ENCODE measurements at places on chromosomes 6 and 20.
A peak's percentile ranks its signal among the peaks of the same experiment; 100 is the strongest.

DNA sequence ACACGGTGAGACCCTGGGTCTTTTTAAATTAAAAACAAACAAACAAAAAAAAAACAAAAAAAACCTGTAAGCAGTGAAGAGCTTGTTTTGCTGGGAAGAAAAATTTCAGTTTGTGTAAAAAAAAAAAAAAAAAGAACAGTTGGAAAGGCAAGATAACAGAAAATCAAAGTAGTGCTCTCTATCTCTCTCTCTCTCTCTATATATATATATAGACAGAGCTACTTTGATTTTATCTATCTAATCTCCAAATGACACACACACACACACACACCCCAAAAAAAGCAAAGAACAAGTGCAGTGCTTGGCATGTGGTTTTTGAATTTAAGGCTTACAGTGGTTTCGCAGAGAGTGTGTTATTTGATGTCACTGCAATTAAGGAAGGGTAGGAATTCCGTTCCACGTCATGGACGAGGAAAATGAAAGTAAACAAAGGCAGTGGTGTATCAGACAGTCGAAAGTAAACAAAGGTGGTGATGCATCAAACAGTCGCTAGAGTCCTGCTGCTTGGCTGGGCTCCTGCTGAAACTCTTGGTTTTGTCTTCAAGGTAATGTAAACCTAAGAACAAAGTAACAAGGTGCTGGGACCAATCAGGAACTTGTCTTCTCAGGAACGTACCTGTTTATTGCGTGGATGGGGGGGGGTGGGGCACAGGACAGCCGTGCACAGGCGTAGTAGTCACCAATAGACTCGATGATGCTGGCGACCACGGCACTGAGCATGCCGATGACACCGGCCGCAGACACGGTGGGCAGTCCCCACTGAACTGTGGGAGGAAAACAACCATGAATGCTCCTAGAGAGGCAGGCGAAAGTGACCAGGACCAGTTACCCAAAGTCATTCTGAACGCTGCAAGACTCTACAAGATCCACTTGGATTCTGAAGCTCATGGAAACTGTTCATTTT is 131.8 kb downstream of the SLC23A2 start:
- no peak for DNase-seq

DNA sequence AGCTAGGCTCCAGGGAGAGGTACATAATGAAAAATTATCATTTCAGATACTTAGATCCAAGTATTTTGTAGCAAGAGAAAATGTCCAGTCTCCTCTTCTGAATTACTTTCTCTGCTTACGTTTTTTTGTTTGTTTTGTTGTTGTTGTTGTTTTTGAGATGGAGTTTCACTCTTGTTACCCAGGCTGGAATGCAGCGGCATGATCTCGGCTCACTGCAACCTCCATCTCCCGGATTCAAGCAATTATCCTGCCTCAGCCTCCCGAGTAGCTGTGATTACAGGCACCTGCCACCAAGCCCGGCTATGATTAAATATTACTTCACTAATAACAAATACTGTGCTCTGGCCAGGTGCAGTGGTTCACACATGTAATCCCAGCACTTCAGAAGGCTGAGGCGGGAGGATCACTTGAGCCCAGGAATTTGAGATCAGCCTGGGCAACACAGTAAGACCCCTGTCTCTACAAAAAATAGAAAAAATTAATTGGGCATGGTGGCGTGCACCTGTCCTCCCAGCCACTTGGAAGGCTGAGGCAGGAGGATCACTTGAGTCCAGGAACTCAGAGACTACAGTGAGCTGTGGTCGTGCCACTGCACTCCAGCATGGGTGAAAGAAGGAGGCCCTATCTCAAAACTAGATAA is 155.0 kb upstream of the JARID2 start:
- DNase-seq, result no peak

GRCh38 chr20:62832212-62832922 is 15.5 kb downstream of the COL9A3 start:
- DNase-seq, result peak; percentile 84

DNA sequence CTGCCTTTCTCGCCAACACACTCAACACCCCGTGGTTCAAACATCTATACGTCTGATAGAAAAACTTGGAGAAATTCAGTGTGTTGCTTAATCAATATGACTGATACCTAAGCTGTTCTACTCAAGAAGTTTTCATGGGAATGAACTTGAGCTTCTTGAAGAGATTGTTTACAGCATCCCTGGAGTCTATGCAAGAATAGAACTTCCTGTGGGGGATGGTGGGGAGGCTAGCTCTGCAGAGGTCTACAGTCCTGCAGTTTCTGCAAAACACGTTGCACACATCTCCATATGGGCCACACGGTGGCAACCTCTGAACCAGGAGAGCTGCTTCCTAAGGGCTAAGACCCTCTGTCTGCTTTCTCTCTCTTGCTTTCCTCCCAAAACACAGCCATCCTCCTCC is 32.7 kb upstream of the FANCE start:
- DNase-seq, result no peak

- DNase-seq, result no peak
These were observed 19.1 kb upstream of the SIRPD start for GRCh38 chr20:1576641-1577040.

DNA sequence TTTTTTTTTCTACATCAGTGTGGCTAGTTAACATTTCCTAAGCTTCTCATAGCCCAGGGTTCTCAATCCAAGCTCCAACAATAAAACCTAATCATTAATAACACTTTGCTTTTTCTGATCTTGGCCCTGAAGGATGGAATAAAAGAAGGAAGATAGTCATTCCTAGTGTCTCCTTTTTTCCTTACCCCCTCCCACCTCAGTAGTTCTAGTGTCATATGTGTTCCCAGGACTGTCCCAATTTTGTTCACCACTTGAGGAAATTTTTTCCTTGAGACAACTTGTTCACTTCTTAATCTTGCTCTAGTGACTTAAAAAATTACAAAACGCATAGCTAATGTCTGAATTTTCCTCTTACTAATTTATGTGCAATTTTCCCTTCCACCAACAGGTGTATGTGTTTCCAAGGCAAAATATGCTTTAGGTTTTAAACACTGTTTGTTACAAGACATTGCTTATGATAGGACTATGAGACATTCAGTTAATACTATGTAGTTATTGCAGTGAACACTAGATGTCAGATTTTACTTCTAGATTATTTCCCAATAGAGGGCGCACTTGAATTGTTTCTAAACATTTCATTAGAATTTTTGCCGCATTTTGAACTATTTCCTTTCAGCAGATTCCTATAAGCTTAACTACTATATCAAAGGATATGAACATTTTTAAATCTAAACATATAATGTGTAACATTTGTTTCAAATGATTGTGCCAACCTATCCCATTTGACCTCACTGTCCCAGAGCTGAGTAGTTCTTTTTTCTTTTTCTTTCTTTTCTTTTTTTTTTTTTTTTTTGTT is 18.5 kb upstream of the C6orf141 start:
- DNase-seq, result no peak

DNA sequence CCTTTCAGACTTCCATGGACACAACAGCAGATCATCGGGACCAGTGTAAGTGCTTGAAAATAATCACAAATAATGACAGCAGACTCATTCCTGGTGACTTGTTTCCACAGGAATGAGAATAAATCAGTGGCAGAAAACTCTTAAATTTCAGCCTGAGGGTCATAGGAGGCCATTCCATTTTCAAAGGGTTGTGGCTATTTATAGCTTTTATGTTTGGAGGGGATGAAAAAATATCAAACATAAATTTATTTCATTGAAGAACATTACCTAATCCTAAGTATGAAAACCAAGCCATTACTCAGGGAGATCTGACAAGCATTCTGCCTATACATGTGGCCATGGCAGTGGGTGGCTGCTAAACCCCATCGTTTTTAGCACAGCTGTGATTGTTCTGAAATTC is 173.6 kb upstream of the CNR1 start:
- no peak for DNase-seq

DNA sequence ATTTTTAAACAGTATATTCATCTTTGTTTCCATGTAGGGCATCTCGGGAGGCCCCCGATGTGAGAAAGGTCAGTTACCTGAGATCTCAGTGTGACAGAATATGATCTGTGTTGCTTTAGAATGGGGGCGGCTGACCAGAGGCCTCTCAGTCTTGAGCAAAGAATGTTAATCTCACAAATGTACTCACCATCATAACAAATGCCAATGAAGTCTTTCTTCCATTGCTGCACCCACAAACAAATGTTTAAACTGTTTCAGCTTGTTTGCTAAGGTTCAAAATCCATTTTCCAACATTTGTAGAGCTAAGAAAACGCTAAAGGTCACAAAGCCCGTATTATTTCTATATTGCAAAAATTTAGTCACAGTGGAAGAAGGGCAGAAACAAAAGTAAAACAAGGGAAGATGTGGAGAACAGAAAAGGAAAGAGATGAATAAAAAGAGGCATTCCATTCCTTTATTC is 31.8 kb downstream of the ELOVL2 start:
- no peak for DNase-seq

- DNase-seq, result no peak
These were observed 88.3 kb downstream of the ADAT2 start for GRCh38 chr6:143362192-143362558.
